ENCODE measurements at places on chromosomes 7 and 10.

DNA sequence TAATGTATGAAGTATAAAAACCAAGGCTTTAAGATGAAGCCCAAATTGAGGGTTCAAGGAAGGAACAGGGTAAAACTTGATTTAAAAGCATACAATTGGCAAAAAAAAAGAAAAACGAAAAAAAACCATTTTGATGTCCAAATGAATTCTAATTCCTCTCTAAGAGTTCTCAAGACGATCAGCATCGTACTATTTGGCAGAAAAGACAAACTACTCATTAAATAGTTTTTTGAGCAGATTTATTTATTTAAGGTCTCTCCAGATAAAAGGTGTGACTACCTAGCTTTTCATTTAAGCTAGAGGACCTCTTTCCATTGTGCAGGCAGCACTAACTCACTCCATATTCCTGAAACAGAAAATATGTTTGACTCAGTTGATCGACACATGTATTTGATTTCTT lies 245.0 kb downstream of the KIAA1217 start:
- DNase-seq: no peak

GRCh38 chr10:103849880-103850571 lies 5.3 kb downstream of the SH3PXD2A start:
- peak; percentile 88 for DNase-seq

GRCh38 chr7:130216750-130217149 lies 9.1 kb downstream of the SSMEM1 start:
- peak; percentile 18 for DNase-seq

- no peak for DNase-seq
These were observed 77.7 kb upstream of the GLI3 start for GRCh38 chr7:42314696-42315095.

DNA sequence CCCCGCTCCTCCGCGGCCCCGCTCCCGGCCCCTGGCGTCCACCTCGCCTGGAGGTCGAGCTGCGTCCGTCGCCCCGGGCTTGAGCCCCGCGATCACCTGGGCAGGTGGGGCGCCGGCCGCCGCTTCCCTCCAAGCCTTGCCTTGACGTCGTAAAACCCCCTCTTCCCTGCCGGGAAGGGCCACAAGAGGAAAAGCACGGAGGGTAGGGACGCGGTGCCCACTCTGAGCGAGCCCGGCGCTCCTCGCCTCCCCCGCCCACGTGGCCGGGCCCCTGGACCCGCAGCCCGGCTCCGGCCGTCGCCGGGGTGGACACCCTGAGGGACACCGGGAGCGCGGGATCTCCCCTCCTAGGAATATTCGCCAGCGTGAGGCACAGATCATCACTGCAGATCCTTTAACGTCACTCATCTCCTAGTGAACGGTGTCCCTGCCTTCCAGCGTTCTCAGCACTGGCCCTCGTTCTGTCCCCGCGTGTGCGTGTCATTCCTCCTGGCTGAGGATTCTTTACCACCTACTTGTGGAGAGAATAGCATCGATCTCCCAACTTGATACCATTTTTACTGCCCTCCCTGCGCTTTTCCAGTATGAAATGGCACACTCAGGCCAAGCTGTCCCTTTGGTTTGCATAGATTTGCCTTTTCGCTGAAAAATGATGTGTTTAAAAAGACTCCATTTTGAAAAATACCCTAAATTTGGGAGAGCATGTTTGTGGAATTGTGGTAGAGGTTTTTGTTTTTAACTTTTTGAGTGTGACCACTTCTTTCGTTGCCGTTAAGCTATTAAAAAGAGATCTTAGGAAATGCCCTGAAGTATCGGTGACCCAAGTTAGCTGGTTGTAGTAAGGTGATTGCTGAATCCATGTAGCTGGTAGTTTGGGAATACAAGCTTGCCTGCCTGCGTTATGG lies 649 bp downstream of the ACTR3B start:
- DNase-seq: no peak

DNA sequence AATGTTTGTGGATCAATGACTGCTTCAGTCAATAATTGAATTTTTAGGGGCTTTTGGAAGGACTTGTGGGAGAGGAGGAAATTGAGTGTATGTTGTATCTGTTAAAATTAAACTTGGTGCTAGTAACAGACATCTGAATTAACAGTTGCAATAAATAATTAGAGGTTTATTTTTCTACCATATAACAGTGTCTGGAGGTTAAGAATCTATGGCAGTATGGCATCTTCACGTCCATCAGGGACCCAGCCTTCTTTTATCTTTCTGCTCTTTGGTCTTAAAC lies 72.8 kb upstream of the HABP2 start:
- no peak for DNase-seq

- DNase-seq: peak; percentile 81
These were observed 13.1 kb upstream of the CAMK2G start for GRCh38 chr10:73887294-73888039.

GRCh38 chr10:51952056-51952455 lies 252.7 kb upstream of the CSTF2T start:
- no peak for DNase-seq

DNA sequence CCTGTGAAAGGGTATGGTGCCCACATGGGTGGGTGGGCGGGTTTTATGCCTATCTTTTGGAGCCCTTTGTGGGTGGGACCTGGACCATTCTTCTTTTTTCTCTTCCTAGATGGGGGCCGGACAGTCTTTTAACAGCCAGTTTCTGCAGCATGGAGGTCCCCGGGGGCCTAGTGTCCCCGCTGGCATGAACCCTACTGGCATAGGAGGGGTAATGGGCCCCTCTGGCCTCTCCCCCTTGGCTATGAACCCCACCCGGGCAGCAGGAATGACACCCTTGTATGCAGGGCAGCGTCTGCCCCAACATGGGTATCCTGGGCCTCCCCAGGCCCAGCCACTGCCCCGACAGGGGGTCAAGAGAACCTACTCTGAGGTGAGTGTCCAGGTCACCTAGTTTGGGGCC lies 9.1 kb downstream of the ZMIZ2 start:
- DNase-seq: no peak

GRCh38 chr10:123926401-123927264 lies 35.0 kb upstream of the CPXM2 start:
- DNase-seq: no peak

- DNase-seq: no peak
These were observed 254.0 kb upstream of the LRGUK start for GRCh38 chr7:133873187-133873586.

- DNase-seq: no peak
These were observed 34.9 kb upstream of the PTF1A start for GRCh38 chr10:23157239-23157681.
